ENCODE measurements at places on chromosomes 7 and 10.

- DNase-seq: no peak
These were observed 83.8 kb downstream of the BMS1 start for GRCh38 chr10:42866115-42866995.

DNA sequence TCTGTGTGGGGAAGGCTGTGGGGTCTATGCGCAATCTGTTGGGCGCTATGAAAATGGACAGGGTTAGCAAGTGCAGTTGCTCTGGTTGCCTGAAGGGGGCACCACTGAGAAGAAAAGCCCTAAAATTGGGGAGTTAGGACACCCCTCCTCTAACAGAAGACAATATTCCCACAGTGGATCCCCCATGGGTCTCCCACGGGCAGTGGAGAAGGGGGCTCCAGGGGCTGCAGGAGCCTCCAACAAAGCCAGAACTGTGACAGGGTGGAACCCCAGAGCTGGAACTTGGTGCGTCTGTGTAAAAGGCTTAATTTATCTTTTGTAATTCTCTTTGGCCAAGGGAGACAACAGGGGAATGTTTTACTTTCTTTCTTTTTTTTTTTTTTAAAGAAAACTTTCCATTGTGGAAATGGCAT, 12.5 kb upstream of the COL13A1 start:
- DNase-seq: no peak

- DNase-seq: no peak
These were observed 183.7 kb downstream of the FGFR2 start for GRCh38 chr10:121414366-121415062.

DNA sequence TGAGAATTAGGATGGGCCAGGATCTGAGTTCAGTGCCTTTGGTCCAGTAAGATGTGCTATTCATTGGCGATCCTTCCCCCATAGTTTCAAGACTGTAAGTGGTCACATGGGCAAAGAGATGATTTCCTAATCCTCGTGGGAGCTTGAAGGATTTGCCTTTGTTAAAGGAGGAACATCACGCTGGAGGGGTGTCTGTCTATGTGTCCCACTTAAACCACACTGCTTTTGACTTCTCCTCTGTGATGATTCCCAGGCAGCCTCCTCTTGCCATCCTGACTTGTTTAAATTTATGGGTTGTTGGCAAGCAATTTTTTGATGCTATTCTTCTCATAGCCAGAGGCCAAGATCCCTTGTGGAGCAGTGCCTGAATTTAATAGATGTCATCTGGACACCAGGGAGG, 154.0 kb downstream of the TCF7L2 start:
- no peak for DNase-seq

DNA sequence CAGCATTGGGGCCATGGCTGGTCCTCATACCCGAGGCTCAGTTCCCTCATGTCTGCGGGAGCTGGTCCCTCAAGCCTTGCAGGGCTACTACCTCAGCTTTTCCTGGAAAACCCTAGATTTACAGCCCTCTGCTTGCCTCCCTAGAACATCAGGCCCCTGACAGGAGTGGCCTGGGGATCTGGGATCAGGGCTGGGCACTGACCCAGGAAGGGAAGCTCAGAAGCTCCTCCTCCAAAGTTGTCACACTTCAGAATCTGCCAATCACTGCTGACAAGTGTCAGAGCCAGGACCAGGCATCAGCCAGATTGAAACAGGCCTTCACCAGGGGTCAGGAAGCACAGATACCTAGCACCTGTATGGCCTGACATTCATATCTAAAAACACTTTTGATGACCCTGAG, 115.2 kb downstream of the GRID1 start:
- no peak for DNase-seq

DNA sequence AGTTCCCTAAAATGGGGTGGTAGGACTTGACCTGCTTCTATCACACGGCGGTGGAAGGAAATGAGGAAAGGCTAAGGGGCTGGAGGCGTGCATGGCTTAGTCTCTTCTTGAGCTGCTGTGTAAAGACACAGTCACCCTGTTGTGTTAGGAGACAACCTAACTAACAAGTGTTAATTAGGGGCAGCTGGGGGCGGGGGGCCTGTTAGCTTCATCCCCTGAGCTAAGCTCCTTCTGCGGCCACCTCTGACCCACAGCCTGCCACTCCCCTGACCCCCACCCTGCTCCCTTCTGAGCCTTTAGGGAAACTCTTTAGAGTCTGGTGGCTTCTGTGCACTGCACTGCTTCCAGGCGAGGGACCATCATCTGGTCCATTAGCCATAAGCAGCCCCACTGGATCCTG, 28.0 kb downstream of the COL17A1 start:
- no peak for DNase-seq

DNA sequence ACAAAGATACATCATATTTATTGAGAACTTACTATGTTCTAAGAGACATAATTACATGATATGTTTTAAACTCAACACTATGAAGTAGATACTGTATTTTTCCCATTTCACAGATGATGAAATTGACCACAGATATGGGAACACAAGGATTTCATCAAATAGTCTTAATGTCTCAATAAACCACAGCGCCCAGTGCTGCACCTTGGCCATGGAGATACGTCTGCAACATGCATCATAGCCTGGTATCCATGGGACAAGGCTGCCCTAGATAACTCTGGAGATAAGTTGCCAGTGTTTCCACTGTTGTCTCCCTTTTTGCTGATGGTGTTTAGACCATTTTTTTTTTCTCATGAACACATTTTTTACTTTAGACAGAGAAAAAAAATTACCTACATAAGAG, 97.5 kb downstream of the GNAT3 start:
- DNase-seq: no peak

DNA sequence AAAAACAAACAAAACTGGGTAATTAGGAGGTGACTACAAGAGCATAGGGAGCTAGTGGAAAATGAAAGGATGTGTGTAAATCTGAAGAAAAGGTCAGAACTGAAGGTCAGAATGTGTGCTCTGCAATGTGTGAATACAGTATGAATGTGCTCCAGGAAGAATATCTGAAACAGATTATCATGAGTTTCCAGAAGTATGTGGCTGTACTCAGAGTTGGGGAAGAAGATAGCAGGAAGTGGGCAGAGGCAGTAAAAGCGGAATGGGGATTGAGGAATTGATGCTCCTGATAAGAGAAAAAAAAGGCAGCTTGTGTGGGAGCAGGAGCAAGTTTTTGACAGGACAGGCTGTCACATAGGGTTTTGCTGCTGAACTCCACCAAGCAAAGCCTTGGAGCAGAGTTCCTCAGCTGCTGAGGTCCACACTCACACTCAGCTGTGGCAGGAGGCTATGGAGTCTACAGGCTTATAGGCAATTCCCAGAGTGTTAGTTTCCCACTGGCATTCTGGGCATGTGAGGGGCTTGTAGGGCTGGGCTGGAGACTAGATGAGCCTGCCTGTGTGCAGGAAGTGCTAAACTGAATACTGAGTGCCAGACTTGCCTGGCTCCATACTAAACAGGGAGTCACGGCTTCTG, 22.9 kb downstream of the H2AZ2 start:
- no peak for DNase-seq

- no peak for DNase-seq
These were observed 514.4 kb downstream of the INHBA start for GRCh38 chr7:41188163-41189130.

DNA sequence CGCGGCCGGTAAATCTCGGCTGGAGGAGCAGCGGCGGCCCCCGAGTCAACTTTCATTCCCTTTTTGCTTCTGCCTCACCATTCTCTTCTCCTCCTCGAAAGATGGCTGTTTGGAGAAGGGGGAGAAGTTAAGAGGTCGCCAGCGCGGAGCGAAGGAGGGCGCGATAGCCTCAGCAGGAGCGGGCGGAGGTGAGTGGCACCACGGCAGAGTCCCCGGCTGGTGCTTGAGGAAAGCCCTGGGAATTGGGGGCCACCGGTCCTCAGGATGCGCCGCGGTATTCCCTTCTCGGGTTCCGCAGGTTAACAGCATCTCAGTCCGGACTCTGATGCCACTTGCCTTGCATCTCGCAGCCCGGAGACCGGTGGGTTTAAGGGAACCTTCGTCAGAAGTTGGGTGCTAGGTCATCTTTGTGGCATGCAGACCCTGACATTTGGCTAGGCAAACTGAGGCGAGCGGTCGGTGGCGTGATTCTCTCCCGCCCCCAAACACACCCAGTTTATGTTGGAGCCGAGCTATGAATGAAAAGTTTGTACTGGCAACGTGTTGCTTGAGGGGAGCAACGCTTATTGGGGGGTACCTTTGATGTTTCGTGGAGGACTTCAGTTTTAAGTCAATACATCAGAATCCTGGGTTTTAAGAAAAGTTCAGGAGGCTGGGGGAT, 59.5 kb upstream of the PRPS1L1 start:
- DNase-seq: no peak

- DNase-seq: no peak
These were observed 50.3 kb downstream of the ASB13 start for GRCh38 chr10:5616046-5616445.

DNA sequence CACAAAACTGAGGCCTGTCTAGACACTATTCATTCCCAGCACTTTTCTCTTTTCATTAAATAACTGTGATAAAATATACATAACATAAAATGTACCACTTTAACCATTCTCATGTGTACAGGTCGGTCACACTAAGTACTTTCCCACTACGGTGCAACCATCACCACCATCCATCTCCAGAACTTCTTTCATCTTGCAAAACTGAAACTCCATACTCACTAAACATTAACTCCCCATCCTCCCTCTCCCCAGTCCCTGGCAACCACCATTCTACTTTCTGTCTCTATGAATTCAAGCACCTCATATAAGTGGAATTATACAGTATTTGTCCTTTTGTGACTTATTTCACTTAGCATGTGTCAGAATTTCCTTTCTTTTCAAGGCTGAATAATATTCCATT, 53.0 kb downstream of the ARHGAP12 start:
- DNase-seq: no peak

- no peak for DNase-seq
These were observed 4.1 kb downstream of the KCNIP2 start for GRCh38 chr10:101839416-101840063.

DNA sequence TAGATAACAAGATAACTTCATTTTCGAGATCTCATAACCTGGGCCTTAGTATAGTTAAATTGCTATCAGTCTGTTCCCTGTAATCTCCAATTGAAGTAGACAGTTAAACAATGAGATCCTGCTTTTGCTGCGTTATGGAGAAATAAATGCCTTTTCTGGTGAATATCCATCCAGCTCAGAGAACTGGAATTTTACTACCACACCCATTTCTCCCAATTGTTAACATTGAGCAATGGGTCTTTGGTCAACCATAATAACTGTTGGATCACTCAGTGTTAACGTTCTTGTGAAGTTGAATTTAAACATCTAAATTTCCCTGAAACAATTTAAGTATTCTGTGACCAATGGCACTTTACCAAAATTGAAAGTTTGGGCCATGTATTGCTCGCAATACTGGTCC, 3.0 kb downstream of the CALU start:
- no peak for DNase-seq

DNA sequence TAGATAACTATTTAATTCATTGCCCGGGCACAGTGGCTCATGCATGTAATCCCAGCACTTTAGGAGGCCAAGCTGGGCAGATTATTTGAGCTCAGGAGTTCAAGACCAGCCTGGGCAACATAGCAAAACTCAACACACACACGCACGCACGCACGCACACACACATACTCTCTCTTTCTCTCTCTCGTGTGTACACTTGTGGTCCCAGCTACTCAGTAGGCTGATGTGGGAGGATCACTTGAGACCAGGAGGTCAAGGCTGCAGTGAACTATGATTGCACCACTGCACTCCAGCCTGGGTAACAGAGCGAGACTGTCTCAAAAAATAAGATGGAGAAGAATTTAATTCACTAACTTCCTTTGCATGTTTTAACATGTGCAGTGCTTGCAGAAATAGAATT, 38.1 kb downstream of the PTPN12 start:
- DNase-seq: no peak

GRCh38 chr10:126667568-126667967, 2.9 kb downstream of the C10orf90 start:
- no peak for DNase-seq

GRCh38 chr7:92697414-92697813, 107.2 kb upstream of the FAM133B start:
- no peak for DNase-seq

DNA sequence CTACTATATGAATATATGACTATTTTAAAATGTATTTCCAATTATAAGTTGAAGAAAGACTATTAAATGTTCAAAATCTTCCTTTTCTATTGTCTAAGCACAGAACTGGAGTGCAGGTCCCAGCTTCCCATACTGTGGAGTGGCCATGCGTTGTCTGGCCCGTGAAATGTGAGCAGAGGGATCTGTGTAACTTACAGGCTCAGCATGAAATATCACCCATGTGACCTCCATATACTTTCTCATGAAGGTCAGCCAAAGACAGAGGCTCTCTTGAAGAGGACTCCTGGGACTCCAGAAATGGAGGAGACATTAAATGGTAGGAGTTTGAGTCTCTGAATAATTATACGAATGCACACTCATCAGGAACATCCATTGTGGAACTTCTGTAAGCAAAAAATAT, 92.4 kb upstream of the CAV2 start:
- no peak for DNase-seq

- DNase-seq: no peak
These were observed 43.9 kb downstream of the HIP1 start for GRCh38 chr7:75694638-75695399.

GRCh38 chr10:69657430-69657829, 27.4 kb downstream of the FAM241B start:
- DNase-seq: no peak

DNA sequence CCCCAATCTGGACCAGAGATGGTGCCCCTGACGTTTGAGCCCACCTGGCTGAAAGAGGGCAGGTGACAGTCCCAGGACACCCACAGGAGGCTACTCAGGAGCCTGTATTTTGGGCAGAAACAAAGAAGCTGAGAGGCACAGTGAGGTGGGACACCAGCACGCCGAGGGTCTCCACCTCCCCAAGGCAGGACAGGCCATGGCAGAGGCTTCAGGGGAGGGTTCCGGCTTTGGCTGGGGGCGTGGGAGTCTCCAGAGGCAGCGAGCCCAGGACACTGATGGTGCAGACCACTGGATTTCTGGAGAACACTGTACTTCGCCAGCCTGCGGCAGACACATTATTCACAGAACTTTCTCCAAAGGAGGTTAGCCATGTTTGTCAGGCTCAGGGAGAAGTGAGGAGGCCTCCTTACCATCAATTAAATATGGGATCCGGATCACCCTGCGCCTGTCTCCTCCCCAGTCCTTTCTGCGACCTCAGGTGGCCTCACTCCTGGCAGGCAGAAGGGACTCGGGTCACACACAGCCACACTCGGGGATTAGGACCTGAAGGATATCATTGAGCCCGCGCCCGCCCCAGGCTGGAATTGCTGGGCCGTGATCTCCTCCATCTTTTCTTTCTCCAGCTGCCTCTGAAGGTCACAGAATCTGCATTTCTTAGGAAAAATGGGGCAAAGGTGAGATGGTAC, 98.3 kb downstream of the MKI67 start:
- DNase-seq: no peak

Data from stimulated activated CD8-positive, alpha-beta memory T cell treated with anti-CD3 and anti-CD28 coated beads, Interleukin-7, amount 100 ng/mL, for 48 hours (primary cell).